Stimulated activated effector memory CD8-positive, alpha-beta T cell treated with anti-CD3 and anti-CD28 coated beads, Interleukin-12 subunit alpha, Interleukin-12 subunit beta, amount 100 ng/mL, for 72 hours (primary cell): ENCODE measurements at places on chromosomes 4 and X.
A peak's percentile ranks its signal among the peaks of the same experiment; 100 is the strongest.

GRCh38 chrX:119826399-119826959, 26.3 kb downstream of the UPF3B start:
- DNase-seq = no peak

DNA sequence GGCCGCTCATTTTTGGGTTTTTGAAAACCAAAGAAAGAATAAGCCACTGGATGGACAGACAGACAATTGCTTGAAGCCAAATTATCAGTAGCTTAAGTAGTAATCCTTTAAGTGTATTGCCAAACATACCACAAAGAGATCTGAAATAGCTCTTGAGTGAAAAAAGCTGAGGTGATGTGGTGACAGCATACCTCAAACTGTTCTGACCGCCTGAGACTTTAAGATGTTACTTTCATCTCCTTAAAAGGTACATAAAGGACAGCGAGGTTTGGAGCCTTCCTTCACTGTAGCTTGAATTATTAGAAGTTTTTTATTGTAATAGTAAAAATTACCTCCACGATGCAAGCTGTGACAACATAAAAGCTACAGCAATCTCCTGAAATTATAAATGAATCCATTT, 271.5 kb upstream of the FAM241A start:
- no peak for DNase-seq

- no peak for DNase-seq
Measured at GRCh38 chrX:6574762-6575161, 39.8 kb upstream of the VCX3A start.

DNA sequence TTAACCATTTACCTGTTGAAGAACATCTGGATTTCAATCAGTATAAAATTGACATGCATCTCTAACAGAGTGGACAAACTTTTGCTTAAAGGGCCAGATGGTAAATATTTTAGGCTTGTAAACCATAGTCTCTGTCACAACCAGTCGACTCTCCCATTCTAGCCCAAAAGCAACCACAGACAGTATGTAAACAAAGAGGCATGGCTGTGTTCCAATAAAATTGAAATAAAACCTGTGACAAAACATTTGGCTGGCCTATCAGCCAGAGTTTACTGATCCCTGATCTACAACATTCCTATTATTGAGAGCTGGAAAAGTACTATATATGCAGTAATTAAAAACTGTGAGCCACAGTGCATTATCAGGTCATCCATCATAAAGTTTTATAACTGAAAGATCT, 3.2 kb downstream of the CENPC start:
- DNase-seq = no peak

- no peak for DNase-seq
Measured at GRCh38 chr4:84931961-84932360, 34.5 kb downstream of the WDFY3 start.

DNA sequence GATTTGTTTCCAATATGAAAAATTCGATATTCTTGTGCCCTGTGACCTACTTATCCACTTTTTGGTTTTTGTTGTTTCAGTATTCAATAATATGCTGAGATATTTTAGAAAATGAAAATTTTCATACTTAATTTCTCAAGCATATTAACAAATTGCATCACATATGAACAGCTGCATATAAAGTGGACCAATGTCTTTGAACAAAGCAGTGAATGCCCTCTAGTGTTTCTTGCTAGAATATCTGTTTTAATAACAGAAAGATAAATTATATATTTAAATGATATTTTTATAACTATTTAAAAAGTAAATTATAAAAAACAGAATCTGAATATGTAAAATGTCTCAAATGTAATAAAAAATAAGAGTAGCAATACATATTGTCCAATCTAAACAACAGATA, 31.7 kb upstream of the INTU start:
- DNase-seq = no peak

DNA sequence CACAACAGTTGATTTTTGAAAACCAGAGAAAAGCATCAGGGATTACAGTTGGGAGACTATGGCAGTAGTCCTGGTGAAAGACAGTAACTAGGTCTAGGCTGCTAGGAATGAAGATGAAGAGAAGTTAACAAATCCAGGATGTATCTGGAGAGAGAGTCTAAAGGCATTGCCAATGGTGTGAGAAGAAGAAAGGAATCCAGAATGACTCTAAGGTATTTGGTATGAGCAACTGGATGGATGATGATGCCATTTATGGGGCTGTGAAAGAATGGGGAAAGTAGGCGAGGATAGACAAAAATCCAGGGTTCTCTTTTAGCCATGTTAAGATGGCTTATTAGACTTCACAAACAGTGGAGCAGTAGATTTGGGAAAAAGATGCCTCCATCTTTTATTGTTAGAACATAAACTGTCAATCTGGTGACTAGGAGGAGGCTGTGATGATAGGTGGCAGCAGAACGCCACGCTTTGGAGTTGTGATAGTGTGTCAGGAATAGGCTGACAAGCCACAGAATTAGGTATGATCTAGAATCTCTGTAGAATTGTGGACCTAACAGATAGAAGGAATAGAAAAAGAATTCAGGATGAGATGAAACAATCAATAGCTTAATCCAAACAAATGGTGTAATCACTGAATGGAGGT, 27.3 kb upstream of the JADE1 start:
- no peak for DNase-seq

DNA sequence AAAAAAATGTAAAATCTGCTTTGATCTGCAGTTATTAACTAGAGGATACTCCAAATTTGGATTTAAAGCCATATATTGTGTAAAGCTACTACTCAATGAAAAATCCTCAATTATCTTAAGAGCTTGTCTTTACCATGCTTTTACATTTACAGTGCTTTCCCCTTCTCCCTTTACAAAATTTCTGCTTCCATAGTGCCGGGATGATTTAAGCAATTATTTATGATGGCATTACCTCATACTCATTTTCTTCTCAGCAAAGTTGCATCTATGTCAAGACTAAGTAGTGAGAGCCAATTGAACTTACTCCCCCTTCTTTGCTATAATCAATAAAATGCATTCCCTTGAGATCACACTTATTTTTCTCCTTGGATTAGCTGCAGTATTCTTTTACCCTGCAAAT, 505.4 kb upstream of the AGA start:
- no peak for DNase-seq

DNA sequence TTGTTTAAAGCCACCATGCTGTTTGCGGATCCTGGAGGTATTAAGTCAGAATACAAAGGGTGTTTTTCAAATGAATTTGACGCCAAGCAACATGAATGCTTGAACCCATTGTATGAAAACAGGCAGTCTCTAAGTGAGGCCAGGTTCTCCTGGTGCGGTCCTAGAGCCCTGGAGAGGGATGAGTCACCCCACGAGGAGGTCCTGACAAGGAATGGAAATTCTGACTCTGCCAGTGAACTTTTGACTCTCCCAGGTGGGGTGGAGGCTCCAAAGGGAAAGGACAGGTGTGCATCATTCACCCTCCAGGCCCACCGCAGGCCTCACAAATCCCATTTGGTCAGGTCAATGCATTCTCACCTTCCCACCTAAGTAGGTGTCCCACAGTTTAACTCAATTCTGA, 1.5 kb downstream of the TRIM2 start:
- DNase-seq = no peak

DNA sequence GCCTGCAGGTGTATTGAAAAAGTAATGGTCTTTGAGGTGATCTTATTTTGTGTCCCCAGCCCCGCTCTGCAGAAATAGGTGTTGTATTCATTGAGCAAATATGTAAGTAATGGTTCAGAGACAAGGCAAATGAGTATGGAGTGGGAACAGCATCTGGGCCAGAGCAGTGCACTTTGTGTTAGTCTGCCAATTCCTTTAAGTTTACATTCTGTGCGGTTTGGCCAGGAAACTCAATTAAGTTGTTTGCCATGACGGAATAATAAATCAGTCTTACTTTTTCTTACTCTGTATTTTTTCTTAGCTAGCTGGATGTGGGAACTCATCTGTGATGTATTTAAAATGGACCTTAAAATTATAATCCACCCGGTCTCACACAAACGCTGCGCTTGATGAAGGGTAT, 12.6 kb downstream of the DCLK2 start:
- DNase-seq = no peak

DNA sequence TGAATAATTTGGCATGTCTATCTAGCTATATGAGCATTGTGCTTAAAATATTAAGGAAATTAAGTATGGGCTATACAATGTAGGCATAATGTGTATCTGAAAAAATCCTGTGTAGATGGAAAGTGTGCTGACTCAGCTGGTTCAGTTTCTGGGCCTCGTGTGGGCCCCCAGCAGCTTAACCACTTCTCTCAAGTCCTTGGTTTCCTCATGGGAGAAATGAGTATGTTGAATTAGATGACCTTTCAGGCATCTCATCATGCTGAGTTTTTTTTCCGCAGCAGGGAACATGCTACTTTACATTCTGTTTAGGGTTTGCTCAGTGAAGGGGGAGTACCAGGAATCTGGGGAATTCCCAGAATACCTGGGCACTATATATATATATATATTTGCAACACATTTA, 30.5 kb downstream of the RHOH start:
- no peak for DNase-seq

DNA sequence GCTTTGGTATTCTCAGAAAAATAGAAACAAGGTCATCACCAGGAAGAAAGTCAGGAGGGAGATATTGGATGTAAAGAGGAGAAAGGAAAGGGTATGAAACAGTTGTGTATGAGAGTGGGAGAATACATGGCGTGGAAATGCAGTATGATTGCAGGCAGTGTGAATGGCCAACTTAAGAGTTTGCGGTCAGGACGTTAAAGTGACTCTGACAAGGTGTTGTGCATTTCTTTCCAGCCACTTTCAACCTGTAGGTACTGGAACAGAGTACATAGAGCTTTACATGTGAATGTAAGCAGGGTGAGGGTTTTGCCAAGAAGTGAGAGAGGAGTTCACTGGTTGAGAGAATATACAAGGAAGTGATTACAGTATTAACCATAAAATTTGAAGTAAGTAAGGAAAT, 15.7 kb downstream of the ATP10D start:
- no peak for DNase-seq

DNA sequence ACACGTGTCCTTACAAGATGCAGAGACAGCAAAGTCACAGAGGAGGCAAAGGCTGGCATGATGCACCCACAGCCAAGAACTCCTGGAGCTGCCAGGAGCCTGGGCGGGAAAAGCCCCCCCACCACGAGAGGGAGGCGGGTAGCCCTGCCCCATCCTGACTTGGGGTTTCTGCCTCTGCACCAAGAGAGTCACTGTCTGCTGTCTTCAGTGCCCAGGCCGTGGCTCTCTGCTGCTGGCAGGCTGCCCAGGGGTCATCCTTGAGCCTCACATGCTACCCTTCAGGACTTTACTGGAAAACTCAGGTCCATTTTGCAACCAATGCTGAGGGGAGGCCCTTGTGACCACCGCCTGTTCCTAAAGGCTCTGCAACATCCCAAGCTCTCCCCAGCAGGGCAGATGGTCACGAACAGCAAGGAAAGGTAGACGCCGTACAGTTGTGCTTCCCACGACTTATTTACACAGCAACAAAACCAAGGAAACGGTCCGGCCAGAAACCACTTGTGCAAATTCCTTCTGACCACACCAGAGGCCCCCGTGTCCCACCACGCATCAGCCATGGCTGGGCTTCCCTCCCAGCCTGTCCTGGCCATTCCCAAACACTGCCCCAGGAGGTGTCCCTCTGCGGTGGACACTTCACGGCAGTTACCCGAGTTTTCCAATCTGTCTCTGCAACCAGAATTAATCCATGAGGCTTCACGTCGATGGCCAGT, 56.9 kb downstream of the ACOX3 start:
- DNase-seq = no peak

- DNase-seq = no peak
Measured at GRCh38 chrX:16671005-16671404, 21.0 kb downstream of the S100G start.

GRCh38 chrX:57595381-57595811, 3.6 kb downstream of the ZXDB start:
- no peak for DNase-seq

- peak; percentile 48 for DNase-seq
Measured at GRCh38 chr4:7649741-7650531, 215.2 kb upstream of the PSAPL1 start.

DNA sequence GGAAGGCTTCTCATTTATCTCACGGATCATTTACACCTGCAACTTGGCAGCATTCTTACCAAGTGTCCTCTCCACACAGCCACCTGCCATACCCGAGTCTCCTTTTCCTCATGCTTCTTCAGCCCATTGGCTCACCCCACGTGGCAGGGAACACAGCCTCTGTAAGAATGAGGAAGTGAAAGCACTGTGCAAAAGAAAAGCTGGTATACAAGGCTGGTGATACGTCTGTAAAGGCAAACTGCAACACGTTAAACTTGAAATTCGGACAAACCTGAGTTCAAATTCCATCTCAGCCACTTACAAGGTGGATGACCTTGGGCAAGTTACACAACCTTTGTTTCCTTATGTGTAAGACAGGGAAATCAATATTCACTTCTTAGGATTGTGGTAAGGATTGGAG, 164.0 kb upstream of the RASGEF1B start:
- DNase-seq = no peak

DNA sequence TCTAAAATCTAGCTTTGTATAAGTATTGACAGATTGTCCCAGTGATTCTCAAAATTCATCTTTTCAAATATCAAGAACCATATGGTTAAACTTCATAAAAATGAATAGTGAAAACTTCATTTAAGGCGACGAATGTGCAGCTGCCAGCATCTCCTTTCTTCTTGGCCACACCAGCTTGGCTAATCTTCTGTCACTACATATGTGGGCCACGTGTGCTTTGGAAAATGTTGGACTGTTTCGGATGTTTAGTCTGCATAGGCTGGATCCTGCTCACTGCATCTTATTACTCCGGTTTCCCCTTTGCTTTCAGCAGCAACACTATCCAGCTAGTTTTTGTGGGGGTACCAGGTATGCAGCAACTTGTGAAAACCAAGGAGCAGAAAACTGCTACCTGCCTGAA, 221.9 kb downstream of the BMPR1B start:
- DNase-seq = no peak
